Stimulated activated CD8-positive, alpha-beta memory T cell treated with anti-CD3 and anti-CD28 coated beads, Interleukin-4, amount 100 ng/mL, for 4 hours (primary cell): ENCODE measurements at places on chromosomes 5 and 9.

- no peak for DNase-seq
Observed at GRCh38 chr9:19371942-19372341, 8.1 kb downstream of the RPS6 start.

GRCh38 chr5:127518319-127518621, 830 bp downstream of the PRRC1 start:
- DNase-seq: no peak

GRCh38 chr5:169814522-169814921, 165.8 kb downstream of the INSYN2B start:
- no peak for DNase-seq

DNA sequence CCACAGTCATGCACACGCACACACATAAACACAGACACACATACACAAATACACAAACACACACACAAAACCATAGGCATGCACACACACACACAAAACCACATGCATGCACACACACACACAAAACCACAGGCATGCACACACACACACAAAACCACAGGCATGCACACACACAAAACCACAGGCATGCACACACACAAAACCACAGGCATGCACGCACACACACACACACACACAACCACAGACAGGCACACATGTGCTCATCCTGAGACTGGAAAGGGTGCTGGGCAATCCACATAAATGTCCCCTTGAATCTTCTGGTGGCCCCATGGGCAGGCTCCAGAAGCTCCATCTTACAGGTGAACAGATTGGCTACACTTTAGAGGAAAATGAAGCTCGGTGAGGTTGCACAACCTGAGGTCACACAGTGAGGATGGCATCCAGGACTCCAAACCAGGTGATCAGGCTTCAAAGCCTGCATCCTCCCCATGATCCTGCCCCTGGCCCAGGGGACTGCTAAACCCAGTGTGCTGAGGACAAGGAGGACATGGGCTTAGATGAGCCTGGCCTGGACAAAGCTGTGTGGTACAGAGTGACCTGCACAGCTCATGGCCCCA, 144.8 kb downstream of the GADD45G start:
- DNase-seq: no peak

DNA sequence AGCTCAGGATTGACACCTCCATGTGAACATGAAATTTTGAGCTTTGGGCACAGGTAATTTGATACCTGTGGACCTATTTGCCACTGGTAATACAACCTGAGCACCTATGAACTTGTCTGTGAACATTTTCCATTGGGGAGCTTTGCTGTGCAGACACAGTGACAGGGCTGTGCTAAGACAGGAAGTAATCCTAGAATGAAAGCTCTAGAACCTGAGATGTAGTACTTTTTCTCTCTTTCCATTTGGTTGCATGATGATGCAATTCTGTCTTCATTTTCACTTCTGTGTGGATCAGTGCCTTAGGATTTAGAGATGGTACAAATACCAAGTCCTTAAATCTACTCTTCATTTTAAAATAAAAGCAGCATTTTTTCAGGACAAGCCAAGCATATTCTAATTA, 216.9 kb downstream of the NR3C1 start:
- no peak for DNase-seq

DNA sequence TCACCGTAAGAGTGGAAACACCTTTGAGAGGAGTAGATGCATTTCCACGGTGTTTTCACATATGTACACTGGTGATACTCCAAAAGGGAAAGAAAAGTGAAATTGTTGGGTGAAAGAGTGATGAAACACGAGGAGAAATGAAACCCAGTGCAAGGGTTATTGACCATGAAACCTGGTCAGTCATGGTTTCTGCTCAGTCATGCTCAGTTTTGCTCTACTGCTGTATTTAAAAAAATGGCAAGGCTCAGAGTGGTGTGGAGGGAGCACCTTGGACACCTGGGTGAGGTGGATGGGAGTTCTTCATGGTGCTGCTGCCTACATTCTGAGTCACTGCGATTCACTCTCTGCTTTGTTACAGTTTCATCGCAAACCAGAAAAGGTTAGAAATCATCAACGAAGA, 32.3 kb downstream of the NTRK2 start:
- DNase-seq: no peak

DNA sequence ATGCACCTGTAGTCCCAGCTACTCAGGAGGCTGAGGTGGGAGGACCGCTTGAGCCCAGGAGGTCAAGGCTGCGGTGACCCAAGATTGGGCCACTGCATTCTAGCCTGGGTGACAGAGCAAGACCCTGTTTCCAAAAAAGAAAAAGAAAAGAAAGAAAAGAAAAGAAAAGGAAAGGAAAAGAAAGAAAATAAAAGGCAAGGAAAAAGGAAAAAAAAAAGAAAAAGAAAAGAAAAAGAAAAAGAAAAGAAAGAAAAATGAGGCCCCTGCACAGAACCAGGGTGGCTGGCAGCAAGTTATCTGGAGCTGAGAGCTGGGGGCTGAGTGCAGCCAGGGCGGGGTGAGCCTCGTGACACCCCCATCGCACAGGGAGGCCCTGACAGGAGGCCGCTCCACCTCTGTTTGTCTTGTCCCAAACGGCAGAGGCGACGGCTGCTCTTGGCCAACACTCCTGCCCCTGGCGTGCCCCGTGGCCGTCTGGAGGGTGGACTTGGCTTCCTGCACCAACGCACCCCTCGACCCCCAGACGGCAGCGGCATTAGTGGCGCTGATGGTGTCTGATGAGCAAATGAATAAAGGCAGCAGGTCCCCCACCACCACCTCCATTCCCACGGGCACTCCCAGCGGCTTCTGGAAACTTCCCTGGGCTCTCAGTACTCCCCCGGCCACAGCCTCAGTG, 16.7 kb downstream of the EXD3 start:
- DNase-seq: no peak

GRCh38 chr5:67355120-67355713, 158.6 kb upstream of the CD180 start:
- DNase-seq: no peak
